ENCODE measurements at places on chromosomes 5 and 9.

DNA sequence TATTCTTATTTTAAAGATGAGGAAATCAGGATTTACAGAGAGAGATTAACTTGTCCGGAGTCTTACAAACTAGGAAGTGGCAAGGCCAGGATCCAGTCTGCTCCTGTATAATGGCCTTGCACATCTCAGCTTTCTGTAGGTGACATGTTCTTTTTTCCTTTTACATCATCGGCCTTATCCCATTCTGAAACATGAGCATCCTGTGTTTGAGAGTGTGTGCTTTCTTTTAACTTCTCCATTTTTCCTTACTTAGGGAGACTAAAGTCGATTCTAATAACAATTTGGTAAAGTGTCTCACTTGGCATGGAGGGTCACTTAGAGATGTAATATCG is 214.6 kb downstream of the CD180 start:
- no peak for DNase-seq

- DNase-seq = no peak
Measured at GRCh38 chr9:86600977-86601376, 246.8 kb upstream of the TUT7 start.

DNA sequence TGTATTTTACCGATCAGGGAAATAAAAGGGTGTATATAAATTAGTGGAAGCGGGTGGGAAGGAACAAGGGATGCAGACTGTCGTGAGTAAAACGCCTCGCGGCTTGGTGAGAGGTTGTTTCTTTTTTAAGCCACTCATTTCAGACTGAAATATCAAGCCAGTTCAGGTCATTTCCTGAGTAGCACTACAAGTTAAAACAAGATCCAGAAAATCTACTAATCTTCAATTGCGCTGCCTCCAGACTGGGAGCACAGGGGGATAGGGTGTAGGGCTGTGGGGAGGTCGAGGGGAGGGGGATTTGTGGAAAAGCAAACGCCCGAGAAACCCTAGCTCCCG is 140.8 kb downstream of the TSSK1B start:
- no peak for DNase-seq

- DNase-seq = no peak
Measured at GRCh38 chr5:116671211-116671736, 96.7 kb upstream of the SEMA6A start.

DNA sequence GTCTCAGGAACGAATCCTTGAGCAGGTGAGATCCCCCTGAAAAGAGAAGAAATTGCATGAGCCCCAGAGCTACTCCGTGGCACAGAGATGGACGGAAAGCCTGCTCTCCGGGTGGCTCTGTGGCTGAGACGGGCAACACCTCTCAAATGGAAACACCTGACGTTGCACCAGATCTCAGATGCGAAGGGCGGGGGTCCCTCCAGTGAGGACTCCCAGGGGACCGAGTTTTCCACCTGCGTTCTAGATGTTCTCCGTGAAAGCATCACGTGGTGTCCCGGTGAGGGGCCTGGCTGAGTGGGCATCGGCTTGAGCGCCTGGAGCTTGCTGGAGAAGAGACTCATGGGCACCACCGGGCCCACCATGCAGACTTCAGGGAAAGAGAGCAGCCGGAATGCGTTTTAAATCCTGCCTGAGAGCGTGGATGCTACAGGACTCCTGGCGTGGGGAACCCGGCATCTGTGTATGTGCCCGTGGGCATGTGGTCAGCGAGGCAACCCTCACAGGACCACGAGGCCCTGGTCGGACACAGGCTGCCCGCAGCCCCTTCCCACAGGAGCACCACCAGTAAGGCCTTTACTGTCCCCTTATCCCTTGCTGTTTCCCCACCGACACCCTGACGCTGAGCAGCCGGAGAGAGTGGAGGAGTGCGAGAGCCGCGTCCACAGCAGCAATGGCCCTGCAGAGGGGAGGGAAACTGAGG is 378.4 kb upstream of the IRX4 start:
- no peak for DNase-seq

GRCh38 chr9:92234514-92234913 is 59.0 kb downstream of the IARS1 start:
- no peak for DNase-seq

DNA sequence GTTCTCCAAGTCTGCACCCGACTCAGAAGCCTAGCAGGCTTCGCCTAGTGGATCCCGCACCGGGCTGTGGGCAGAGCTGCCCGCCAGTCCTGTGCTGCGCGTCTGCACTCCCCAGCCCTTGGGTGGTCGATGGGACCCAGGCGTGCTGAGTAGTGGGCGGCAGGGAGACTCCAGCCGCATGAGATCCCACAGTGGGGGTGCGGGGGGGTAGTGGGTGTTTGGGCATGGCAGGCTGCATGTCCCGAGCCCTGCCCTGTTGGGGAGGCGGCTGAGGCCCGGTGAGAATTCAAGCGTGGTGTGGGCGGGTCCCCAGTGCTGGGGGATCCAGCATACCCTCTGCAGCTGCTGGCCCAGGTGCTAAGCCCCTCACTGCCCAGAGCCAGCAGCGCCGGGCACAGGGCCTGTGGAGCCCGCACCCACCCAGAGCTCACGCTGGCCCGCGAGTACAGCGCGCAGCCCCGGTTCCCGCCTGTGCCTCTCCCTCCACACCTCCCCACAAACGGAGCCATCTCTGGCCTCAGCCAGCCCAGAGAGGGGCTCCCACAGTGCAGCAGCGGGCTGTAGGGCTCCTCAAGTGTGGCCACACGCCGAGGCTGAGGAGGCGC is 53.9 kb upstream of the BNC2 start:
- DNase-seq = no peak

- DNase-seq = no peak
Measured at GRCh38 chr9:134781591-134782302, 98.9 kb upstream of the FCN2 start.

GRCh38 chr9:114000671-114001409 is 77.3 kb downstream of the AMBP start:
- DNase-seq = no peak

Data from HS-27A (cell line).